ENCODE measurements at places on chromosomes 16 and 17.

- DNase-seq: no peak
Measured at GRCh38 chr16:4699046-4699556, 5.7 kb downstream of the NUDT16L1 start.

DNA sequence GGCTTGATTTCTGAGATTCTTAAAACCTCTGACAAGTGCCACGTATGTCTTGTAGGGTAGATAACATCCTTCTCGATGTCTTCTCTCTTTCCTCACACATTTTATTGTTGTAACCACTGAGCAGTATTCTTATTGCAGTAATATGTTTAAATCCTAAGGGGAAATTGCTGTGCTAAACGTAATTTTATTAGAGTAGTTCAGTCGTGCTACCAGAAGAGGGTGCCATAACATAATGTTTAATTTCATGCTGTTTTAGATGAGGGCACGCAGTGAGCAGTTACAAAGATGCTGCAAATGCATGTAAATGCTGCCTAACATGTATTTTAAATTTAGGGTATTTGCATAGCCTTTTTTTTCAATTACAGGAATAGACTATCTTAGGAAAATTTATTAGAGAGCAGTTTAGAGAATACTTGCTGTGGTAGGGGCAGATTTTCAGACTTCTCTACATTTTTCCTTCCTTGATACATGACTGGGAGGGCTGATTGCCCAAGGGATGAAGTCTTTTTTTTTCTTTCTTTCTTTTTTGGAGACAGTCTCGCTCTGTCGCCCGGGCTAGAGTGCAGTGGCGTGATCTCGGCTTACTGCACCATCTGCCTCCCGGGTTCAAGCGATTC, 51.7 kb downstream of the GAN start:
- DNase-seq: no peak

GRCh38 chr17:48642059-48642842, 16.1 kb upstream of the HOXB9 start:
- no peak for DNase-seq

DNA sequence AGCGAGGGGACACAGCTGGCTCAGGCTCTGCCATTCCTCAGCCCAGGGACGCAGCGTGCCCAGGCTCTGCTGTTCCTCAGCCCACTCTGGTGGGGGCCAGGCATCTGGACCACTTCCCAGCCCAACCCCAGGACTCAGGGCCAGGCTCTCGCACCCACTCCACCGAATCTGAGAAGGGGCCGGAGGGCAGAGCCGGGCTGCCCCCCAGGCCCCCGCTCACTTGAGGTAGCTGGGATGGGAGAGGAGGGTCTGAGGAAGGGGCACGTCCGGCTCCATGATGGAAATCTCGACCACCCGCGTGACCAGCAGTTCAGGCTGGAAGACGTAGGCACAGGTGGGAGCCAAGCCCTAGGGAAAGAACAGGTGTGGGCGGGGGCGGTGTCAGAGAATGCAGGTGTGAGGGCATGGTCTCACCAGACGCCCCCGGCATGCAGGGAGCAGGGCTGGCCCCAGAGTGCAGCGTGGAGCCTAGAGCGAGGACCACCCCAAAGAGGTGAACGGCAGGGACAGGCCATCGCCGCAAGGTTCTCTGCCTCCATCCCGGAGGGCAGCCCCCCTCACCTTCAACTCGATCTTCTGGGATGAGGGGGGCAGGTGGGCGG, 4.9 kb downstream of the PGAP6 start:
- DNase-seq: no peak

DNA sequence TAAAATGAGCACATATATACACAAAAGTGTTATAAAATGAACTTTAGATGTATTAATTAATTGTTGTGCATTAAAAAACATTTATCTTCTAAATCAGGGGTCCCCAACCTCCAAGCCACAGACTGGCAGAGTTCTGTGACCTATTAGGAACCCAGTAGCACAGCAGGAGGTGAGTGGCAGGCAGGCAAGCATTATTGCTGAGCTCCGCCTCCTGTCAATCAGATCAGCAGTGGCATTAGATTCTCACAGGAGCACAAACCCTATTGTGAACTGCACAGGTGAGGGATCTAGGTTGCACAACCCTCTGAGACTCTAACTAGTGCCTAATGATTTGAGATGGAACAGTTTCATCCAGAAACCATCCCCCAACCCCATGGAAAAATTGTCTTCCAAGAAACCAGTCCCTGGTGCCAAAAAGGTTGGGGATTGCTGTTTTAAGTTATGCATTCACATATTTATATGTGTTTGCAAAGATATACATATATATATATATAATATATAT, 583.7 kb downstream of the KCNJ2 start:
- DNase-seq: no peak

GRCh38 chr16:27098366-27099049, 31.8 kb downstream of the C16orf82 start:
- no peak for DNase-seq

DNA sequence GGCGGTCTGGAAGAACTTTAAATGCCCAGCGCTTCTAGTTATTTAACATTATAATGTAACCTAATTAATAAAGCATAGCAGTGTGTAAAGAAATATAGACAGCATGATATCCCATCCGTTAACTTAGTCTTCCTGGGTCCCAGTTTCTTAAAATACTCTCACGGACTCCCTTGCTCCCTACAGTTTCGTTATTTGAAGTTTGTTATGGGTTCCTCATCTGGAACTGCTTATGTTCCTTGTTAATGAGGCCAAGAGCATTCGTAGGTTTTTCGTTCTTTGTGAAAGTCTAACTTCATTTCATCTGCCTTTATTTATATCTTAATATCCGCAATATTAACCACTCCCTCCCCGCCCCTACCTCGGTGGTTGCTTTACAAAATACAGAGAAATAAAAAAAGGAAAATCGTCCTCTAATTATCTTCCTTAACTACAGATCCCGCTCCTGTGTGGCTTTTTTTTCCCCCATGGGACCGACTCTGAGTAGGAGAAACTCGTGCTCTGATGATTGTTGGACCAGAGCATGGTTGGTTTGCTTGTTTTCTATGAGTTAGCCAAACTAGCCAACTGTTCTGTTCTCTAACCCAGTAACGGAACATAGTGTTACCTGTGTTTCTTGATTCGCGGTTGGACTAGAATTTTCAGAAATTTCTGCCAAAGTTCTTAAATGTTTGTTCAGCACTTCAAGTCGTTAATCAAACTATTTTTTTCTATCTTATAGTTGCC, 863 bp downstream of the ADPRM start:
- no peak for DNase-seq

DNA sequence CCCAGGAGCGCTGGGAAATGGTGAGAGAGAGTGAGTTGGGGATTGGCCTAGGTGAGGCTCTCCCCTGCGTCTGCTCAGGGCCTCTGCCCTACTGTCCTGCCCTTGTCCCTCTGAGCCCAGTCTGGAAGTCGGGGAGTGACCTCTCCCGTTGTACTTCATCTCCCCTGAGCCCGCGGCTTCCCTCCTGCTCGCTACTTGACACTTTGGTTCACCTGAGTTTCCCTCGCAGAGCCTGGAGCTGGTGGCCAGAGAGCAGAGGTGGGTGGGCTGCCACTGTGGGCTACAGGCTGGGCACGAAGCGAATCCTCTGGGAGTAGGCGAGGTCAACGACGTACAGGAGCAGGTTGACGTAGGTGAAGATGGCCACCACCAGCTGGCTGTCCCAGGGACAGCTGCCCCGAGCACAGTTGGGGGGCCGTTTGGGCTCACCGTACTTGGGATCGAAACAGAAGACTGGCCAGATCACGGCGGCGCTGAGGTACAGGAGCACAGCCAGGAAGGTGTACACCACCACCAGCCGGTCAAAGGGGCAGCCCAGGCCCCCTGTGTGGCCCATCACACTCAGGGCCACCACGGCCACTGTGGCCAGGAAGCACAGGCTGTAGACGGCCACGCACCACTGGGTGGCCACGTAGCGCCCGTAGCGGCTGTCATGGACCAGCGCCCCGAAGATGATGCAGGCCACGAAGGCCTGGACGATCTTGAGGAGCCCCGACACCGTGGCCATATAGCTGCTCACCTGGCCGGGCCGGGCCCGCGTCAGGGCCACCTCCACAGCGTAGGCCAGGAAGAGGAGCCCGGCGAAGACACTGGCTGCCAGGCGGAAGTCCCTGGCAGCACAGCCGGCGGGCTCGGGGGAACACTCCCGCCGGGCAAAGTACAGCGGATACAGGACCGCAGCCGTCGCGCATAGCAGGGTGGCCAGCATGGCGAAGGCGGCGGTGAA, 3.7 kb upstream of the PYCR1 start:
- DNase-seq: no peak

DNA sequence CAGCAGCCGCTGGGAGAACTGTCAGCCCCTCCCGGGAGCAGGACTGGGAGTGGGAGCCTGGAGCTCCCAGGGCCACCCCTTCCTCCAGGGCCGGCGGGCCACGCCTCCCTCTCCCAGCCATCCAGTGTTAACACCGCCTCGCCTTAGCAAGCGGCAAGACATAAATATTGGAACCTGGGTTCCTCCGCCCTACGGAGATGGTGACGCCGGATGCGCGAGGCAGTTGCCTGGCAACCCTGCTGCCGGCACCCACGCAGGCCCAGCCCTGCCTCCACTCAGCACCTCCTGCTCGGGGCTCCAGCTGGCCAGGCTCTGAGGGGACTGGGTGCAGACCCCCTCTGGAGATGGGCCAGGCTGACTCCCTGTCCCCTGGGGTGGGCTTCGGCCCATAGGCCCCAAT, 27.4 kb upstream of the CACNA1H start:
- no peak for DNase-seq
